ENCODE measurements at places on chromosomes 1 and 21.

DNA sequence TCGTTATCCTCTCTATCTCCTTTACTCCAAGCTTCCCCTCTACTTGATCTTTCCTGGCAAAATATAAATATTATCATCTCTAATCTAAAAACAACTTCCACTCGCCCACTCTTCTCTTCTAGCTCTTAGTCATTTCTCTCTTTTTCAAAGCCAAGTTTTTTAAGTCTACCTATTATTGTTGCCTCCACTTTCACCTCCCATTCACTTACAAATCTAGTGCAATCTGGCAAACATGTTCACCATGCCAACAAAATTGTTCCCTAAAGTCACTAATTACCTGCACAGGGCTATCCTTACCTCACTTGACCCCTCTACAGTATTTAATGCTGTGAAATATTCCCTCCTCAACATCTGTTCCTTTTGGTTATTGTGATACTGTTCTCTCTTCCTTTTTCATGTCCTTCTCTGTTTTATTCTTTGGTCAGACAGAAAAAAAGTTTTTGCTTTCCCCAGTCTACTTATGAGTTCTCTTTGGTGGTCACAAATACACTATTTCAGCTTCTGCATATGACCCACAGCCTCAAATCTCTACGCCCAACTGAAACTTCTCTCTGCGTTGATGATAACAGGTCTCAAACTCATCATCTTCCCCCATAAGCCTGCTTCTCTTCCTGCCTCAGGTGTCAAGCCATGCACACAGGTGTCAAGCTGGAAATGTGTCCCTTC lies 31.9 kb upstream of the RAP1A start:
- DNase-seq = no peak

DNA sequence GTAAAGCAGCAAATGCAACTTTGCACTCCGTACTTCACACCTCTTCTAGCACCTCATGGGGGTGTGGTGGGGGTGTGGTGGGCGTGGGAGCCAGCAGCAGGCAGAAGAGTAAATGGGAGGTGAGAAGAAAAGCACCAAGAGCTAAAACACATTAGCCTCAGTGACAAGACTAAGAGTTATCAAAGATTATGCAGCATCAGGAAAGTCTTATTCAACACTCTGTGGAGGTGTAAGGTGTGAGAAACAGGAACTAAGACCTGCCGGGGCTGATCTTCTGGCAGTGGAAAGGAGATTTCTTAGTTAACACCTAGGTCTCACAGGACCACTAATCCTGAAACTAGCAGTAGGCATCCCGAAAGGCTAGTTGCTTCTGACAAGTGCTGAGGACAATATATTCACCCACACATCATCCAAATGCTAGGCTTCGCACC lies 9.9 kb downstream of the TGFBR3 start:
- DNase-seq = no peak

DNA sequence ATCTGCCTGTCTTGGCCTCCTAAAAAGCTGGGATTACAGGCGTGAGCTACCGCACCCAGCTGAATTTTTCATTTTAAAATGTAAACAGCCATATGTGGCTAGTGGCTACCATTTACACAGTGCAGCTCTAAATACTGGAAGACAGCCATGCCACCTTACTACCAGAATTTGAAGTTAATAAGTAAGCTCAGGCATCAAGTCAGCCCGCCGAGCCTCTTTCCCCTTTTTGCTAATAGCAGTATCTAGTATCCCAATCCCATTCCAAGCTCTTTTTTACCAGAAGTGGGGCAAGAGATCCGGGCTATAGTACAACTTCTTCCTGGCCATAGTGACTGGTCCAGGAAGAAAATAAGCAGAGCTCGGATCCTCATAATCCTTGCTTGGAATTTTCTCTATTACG lies 15.1 kb downstream of the TAF13 start:
- no peak for DNase-seq

DNA sequence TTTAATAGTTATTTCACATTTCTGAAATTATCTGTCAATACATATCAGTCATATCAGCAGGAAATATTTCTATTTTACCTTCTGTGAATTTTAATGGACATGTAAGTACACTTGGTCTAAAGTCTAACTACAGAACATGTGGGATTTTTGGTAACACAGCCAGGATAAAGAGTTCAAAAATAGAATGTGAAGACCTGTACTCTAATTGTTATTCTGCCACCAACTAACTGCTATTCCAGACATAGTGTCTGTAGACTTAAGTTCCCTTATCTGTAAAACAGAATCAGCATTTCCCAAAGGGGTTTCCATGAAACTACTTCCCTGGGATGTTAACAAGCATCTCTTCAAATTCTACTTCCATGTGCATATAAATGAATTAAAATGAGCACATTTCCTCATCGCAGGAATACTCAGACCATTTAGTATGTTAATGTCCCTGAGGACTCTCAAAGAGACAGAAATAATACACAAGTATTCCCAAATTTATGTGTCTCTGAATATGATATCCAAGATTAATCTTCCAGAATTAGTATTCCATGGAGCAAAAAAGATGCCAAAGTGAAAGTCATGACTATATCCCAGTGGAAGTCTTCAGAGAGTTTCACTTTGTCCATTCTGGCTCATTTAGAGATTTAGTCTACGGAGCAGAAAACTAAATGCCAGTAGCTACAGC lies 325.6 kb downstream of the NEGR1 start:
- DNase-seq = no peak

GRCh38 chr1:26827663-26828062 lies 1.2 kb downstream of the ZDHHC18 start:
- DNase-seq = peak; percentile 41

GRCh38 chr1:167516404-167517388 lies 1.6 kb downstream of the CD247 start:
- no peak for DNase-seq

DNA sequence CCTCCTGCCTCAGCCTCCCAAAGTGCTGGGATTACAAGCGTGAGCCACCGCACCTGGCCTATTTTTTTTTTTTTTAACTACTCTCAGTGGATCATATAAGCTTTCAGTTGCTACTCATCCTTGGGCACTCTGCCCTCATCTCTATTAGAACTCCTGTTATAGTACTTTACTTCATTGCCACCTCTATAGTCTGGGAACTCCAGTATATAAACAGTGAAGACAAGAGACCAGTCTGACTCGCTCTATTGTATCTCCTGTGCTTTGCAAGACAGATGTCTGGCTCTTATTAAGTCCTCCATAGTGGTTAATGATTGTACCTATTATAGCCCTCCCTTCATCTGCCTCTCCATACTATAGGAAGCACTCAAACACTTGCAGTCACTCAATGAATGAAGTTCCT lies 15.1 kb downstream of the KHDRBS1 start:
- DNase-seq = no peak

GRCh38 chr1:157404063-157404501 lies 148.2 kb downstream of the FCRL5 start:
- DNase-seq = no peak

- DNase-seq = peak; percentile 30
Observed at GRCh38 chr1:218344814-218345672, at the start of gene TGFB2. TGFB2 (plus strand) TSS chr1:218345336; CDS start chr1:218346702, 1,366 bp downstream.

DNA sequence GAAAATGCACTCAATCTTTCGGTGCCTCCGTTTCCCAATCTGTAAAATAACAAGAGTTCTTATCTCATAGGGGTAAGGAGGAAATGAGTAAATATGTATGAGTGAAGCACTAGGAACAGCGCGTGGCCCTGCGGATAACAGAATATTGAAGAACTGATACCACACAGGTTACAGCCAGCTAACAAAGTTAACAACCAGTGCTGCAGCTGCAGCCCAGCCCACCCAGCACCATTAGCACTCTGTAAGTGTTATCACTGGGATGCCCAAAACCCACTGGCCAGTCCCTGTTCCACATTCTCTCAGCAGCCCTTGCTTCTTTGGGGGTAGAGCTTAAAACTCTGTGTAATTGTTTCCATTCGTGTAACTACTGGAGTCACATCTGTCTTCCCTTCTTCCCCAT lies 89.5 kb downstream of the VWA5B1 start:
- DNase-seq = no peak

- DNase-seq = no peak
Observed at GRCh38 chr1:32341971-32342370, 5.9 kb upstream of the MARCKSL1 start.
